ENCODE measurements at places on chromosomes 3 and 15.
A peak's percentile ranks its signal among the peaks of the same experiment; 100 is the strongest.

DNA sequence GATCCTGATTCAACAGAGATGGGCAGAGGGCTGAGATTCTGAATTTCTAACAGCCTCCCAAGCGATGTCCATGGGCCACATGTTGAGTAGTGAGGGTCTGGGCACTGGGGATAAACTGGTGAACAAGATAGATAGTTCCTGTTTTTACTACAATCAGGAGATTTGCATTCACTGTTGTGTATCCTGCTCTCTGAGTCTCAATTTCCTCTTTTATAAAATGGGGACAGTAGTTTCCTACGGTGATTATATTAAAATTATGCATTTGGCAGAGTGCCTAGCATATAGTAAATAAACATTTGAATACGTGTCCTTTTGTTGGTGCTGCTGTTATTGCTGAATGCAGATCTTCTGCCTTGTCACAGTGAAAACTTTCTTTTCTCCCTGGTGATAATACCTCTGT is 102.5 kb downstream of the MYH15 start:
- no peak for DNase-seq

DNA sequence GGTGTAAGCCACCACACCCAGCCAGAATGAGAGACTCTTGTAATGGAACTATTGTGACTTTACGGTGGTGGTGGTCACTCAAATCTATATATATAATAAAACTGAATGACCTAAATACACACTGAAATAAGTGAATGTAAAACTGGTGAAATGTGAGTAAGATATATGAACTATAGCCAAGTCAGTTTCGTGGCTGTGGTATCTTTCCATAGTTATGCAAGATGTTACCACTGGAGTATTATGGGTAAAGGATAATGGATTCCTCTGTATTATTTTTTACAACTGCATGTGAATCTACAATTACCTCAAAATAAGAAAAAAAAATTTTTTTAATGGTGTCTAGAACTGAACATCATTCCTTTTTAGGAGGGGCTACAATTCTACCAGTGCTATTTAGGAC is 21.9 kb downstream of the PIK3CB start:
- no peak for DNase-seq

GRCh38 chr15:41610048-41610447 is 50.2 kb upstream of the MGA start:
- no peak for DNase-seq

- peak; percentile 70 for DNase-seq
Measured at GRCh38 chr15:74128785-74129585, 1.4 kb upstream of the ISLR2 start.

- no peak for DNase-seq
Measured at GRCh38 chr3:181901626-181902025, 189.9 kb downstream of the SOX2 start.

- DNase-seq: no peak
Measured at GRCh38 chr15:46616033-46616432, 981.2 kb downstream of the SQOR start.

GRCh38 chr15:75606711-75607699 is 18.5 kb downstream of the SNUPN start:
- DNase-seq: no peak

DNA sequence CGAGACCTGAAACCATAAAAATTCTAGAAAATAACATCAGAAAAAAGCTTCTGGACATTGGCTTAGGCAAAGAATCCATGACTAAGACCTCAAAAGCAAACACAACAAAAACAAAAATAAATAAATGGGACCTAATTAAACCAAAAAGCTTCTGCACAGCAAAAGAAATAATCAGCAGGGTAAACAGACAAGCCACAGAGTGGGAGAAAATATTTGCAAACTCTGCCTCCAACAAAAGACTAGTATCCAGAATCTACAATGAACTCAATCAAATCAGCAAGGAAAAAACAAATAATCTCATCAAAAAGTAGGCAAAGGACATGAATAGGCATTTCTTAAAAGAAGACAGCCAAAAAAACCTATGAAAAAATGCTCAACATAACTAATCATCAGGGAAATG is 59.6 kb downstream of the DNAH12 start:
- no peak for DNase-seq

- no peak for DNase-seq
Measured at GRCh38 chr3:111972891-111973290, 5.9 kb upstream of the ABHD10 start.

DNA sequence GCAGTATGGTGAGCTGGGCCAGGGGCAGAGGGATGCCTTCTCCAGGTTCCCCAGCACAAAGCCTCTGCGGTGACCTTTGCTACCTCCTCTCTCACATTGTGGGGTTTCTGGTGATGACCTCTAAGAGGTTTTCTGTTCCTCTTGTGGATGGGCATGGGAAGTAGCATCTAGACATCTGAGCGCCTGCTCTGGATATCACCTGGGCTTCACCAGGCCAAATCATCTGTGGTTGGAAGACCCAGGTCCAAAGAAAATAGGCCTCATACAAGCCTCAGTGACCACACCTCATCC is 7.0 kb downstream of the APEH start:
- DNase-seq: no peak

GRCh38 chr3:27508424-27508823 is 24.2 kb upstream of the SLC4A7 start:
- DNase-seq: no peak

- no peak for DNase-seq
Measured at GRCh38 chr3:50232303-50232702, 3.7 kb upstream of the GNAI2 start.

GRCh38 chr3:184696697-184697096 is 15.2 kb downstream of the MAGEF1 start:
- DNase-seq: no peak

GRCh38 chr3:150015901-150016300 is 45.2 kb upstream of the PFN2 start:
- DNase-seq: peak; percentile 38

DNA sequence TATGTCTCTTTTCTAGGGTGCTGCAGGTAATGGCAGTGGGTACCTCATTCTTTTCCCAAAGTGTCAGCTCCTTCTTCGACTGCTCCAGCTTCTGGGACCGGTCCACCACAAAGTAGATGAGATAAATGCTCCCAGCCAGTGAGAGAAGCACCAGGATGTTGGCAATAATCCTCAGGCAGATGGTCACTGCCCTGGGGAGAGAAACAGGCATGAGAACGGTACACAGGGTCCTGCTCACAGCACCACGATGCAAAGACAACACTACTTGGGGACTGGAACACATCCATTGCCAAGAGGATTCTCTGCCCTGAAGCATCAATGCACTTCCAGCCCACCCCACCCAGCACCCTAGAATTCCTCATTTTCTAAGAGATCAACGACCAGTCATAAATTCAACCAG is 22.4 kb downstream of the TMC3 start:
- DNase-seq: no peak

DNA sequence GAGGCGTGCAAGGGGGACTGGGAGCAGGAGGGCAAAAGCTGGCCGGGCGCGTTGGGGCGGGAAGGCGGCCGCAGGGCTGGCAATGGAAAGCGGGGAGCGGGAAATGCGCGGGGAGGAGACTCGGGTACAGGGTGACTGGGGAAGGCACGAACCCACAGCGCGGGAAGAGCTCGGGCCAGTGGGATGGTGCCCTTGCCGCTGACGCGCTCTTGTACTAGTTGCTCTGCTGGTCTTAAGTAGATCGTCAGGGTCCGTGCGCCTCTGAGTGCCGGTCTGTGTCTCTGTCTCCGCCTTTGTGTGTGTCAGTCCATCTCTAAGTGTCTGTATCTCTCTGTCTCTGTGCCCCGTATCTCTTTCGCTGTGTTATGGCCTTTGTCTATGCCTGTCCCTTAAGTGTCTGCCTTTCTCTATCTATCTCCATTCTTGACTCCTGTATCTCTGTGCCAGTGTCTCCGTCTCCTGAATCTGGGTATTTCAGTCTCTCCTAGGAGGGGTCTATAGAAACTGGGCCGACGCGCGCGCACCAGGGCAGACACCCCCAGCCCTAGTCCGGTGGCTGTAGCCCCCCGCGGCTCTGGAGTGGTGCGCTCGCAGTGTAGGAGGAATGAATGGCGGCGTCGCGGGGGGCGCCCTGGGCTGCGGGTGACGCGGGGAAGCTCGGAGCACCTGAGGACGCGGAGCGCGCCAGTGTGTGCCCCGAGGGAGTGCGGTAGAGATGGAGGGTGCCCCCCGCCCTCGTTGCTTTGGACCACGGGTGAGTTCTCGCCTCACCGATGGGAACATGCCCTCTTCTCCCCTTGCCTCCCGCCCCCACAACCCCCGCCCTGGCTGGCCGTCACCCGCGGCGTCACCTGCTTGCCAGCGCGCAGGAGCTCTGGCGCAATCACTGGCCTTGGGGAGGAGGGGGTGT is 756 bp upstream of the CAMK2N2 start:
- DNase-seq: peak; percentile 60

- DNase-seq: no peak
Measured at GRCh38 chr15:51969728-51970127, 1.9 kb downstream of the LEO1 start.

DNA sequence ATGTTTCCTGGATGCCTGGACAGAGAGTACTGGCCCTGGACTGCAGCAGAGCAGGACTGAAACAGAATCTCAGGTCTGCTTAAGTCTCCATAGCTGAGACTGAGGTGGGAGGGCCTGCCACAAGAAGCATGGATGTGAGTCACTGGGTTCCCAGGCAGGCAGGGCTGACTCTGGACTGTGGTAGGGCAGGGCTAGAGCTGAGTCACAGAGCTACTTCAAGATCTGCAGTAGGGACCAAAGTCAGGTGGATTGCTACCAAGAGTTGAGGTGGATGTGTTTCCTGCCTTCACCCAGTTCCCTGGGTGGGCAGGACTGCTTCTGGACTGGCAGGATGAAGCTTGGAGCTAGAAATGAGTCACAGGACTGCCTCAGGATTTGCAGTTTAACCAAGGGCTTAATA is 282.9 kb downstream of the AGBL1 start:
- DNase-seq: no peak

- no peak for DNase-seq
Measured at GRCh38 chr3:172089250-172089649, 49.9 kb downstream of the FNDC3B start.

- DNase-seq: no peak
Measured at GRCh38 chr3:31958701-31959152, 22.3 kb downstream of the OSBPL10 start.

GRCh38 chr3:99172736-99173657 is 271.5 kb upstream of the DCBLD2 start:
- peak; percentile 12 for DNase-seq

DNA sequence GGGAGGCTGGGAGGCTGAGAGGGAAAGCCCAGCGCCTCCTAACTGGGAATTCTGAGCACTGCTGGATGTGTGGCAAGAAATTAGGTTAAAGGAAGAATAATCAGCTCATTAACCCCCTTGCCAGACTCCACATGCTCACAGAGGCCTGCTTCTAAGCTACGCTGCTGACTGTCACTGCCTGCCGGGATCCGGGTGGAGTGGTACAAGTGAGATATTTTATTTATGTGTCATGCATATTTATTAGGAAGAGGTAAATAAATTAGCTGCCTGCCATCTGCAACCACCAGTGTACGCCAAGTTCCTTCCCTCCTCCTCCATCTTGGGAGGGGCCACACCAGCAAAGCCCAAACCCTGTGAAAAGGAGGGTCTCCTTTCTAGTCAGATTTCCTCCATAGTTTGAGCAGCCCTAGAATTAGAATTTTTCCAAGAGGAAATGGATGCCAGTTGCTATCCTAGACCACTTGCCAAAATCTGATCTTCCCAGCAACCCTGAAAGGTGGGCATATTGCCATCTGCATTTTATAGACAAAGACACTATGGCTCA is 43.5 kb upstream of the GRIP2 start:
- DNase-seq: peak; percentile 74

GRCh38 chr15:70336425-70337009 is 238.8 kb upstream of the TLE3 start:
- no peak for DNase-seq

DNA sequence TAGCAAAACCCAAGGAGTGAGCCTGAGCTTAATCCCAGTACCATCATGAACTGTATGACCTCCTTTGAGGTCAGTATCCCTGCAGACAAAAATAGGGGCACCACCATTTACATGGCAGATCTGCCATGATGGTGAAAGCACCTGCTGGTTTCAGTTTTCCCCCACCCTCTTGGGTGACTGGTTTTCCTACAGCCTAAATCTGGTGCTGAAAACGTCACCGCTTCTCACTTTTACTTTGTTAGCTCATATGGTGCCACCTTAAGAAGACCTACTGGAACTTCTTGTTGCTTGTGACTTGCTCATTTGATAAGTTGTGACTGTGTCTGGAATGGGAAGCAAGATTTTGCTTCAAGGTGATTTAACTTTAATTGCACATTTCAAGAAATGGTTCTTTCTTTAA is 5.1 kb downstream of the PPP1R2 start:
- DNase-seq: no peak

DNA sequence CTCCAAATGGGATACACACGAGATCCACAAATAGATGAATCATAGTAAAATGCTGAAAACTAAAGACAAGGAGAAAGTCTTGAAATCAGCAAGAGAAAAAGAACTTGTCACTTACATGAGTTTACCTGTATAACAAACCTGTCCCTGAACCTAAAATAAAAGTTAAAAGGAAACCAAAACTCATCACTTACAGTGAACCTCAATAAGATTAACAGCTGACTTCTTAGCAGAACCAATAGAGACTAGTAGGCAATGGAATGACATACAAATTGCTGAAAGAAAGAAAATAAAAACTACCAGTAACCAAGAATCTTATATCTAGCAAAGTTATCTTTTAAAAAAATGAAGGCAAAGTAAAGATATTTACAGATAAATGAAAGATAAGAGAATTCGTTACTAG is 27.4 kb downstream of the SEC22A start:
- DNase-seq: no peak

- no peak for DNase-seq
Measured at GRCh38 chr3:196339493-196340254, 1.5 kb upstream of the TM4SF19 start.

- no peak for DNase-seq
Measured at GRCh38 chr3:130341882-130342281, 3.6 kb upstream of the COL6A5 start.

GRCh38 chr3:6089780-6090179 is 771.1 kb upstream of the GRM7 start:
- no peak for DNase-seq

DNA sequence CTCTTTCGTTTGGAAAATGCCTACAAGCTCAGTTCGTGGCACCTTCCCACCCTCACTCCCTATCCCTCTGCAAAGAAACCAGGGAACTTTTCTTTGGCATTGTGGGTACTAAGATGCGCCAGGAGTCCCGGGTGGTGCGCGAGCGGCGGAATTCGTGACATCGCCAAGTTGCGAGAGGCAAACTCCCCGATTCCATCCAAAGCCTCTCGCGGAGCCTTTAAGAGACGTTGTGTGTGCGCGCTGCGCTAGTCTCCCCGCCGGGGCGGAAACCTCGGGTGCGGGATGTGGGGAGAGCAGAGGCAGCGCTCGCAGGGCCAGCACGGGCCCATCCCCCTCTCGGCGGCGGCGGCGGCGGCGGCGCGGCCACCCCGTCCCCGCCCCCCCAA is 443 bp upstream of the NR2F2 start:
- peak; percentile 90 for DNase-seq

- no peak for DNase-seq
Measured at GRCh38 chr15:62726461-62726860, 316.1 kb upstream of the TPM1 start.

DNA sequence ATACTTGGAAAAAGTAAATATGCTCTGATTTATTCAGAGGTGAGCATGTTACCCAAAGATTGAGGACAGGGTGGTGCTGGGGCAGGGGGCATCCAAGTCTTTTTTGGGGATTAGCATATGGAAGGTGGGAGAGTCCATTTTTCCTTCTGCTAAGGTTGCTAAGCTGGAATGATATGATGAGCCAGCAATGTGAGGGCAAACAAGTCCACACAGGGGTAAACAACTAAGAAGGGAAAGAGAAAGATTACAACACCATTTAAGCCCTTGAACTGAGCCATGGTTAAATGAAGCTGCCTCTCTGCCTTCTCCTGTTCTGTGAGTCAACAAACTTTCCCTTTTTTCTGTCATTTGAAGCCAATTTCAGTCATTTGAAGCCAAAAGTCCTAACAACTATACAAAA is 89.0 kb downstream of the RPL22L1 start:
- DNase-seq: no peak
